Stimulated activated CD4-positive, alpha-beta T cell treated with anti-CD3 and anti-CD28 coated beads, TNF-alpha, amount 100 ng/mL, for 48 hours (primary cell): ENCODE measurements at places on chromosomes 5 and 9.

GRCh38 chr9:114987116-114987515, 56.7 kb upstream of the TNFSF8 start:
- DNase-seq = no peak

DNA sequence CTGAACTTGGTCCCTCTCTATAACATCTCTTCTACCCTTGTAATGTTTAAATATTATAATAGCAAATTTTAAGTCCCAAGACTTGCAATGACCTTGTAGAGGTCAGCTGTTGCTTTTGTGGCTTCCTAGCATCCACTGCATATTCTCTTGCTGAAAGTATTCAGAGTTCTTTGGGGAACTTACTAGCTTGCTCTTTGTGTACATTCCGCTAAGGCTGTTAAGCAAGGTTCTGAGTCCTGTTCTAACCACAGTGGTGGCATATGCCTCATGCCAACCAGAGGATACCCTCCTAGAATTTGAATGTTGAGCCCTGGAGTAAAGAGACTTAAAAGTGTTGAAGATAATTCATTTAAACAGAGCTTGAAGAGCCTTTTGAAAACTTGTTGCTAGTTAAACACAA, 570.9 kb downstream of the TLE1 start:
- no peak for DNase-seq

- DNase-seq = no peak
These were observed 89.3 kb downstream of the SEMA5A start for GRCh38 chr5:9456435-9457042.

- DNase-seq = no peak
These were observed 10.7 kb downstream of the LYSMD3 start for GRCh38 chr5:90518661-90519060.

DNA sequence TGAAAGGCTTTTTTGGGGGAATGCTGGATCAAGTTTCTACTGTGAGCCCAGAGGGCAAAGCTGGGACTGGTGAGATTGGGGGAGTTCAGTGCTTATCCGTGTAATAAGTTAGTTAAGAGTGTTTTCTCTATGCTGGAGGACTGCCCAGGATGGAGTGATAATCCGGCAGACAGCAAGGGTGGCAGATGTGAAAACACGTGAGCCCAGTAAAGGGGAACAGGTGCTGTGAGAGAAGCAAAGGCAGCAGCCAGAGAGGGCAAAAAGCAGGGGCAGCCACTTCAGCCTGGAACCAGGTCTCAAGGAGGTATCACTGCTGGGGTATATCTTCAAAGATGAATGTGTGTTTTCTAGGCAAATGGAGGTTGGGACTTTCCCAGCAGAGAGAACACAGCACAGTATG, 53.9 kb downstream of the GALNT10 start:
- DNase-seq = no peak

- no peak for DNase-seq
These were observed 400.7 kb downstream of the ZSWIM6 start for GRCh38 chr5:61732796-61733195.

DNA sequence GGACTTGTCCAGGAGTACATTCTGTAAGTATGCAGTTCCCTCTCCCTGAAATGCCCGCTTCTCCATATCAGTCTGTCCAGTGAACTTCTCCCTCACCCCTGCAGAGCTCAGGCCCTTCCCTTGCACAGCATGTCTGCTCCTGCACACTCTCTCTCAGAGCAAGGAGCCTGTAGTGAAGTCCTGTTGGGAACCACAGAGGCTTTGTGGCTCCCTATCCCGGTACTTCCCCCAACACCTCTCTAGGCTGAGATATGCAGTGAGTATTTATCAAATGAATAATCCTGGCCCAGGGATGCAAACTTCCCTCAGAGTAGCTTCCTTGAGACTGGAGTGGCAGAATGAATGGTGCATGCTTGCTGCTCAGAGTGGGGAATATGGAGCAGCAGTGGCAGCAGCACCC, 48.8 kb downstream of the POC5 start:
- no peak for DNase-seq
